ENCODE measurements at places on chromosomes 2 and 18.

DNA sequence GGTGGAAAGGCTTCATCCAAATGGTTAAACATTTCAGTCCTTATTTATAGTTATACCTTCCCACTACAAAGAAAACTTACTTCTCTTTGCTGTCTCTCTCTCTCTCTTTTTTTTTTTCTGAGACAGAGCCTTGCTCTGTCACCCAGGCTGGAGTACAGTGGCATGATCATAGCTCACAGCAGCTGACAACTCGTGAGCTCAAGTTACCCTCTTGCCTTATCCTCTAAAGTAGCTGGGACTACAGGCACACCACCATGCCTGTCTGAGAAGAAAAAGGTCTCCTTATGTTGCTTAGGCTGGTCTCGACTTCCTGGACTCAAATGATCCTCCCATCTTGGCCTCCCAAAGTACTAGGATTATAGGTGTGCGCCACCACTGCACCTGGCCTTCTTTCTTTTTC is 32.3 kb upstream of the OLA1 start:
- no peak for DNase-seq

GRCh38 chr18:10072671-10073175 is 158.9 kb downstream of the VAPA start:
- DNase-seq = no peak

DNA sequence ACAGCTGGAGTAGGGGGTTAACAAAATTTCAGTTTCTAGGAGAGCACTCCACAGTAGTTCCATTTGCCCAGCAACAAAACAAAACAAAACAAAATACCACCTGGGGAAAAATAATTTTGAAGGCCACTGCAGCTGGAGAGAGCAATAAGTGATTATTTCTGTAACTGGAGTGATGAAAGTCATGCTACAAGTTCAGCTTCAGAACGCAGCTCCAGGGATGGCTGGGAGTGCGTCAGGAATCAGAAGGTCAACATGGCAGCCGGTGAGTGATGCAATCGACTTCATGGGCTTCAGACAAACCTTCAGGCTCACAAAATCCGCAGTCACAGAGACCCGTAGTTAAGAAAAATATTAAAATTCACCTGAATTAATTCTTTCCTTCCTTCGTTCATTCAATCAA is 41.0 kb downstream of the ABHD3 start:
- DNase-seq = no peak

GRCh38 chr2:107282135-107282534 is 396.2 kb upstream of the ST6GAL2 start:
- DNase-seq = no peak

- DNase-seq = no peak
Observed at GRCh38 chr2:8802741-8803140, 34.7 kb downstream of the KIDINS220 start.

DNA sequence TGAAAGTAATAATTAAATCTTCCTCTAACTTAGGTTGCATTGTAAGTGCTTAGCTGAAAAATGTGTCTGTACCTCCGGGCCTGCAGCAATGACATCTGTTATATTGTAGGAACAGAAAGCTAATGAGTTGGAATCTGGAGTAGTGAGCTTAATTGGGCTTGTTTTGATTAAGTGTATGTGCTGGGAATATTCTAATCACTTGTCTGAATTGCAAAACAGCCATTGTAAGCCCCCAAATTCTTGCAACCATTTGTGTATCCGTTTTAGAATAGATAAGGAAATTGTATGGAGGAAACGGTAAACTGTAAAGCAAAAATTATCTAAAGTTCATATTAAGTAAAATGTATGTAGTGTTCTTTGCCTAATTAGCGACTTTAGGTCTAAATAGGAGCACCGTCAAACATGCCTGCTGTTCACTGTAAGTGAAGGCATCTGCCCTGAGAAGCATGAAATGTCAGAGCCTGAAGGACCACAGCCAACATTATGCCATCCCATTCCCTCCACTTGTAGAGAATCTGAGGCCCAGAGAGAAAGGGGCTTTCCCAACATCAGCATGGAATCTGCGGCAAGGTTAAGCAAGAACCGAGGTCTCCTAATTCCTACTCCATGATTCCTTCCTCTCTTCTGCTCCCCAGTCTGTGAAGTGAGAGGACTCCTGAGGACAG is 466.4 kb downstream of the TDRD15 start:
- DNase-seq = no peak

Measured in stimulated activated CD8-positive, alpha-beta memory T cell treated with anti-CD3 and anti-CD28 coated beads, Interleukin-7, amount 100 ng/mL, for 1 hour (primary cell).